ENCODE measurements at places on chromosomes 6 and 20.

DNA sequence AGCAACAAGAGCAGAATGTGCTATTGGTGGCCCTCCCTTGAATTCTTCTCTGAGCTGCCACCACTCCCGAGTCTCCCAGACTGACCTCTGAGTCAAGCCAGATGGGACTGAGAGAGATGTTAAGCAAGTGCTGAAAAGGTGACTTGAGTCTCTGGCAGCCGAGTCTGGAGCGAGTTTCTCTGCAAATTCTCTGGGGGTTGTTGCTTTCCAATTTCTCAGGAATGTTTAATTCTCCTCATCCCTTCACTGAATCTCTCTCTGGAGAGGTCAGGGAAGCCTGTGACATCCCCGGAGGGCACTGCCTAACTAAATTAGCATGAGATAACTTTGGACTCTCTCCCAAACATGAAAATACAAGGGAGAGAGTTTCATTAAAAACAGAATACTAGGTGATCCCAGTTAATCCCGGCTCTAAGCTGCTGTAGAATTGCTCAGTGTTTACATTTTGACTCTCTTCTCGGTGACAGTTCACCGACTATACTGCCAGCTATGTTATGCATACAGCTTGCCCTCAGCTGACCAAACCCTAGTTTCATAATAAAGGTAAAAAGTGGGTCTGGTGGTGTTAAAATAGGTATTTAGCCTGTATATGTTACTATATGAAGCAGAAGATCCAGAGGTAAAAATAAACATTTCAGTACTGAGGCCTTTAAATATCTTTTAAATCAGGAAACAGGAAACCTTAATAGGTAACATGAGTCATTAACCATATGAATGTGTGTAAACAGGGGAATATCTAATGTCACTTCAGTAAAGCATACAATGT is 157.9 kb downstream of the FOXC1 start:
- DNase-seq = no peak

- DNase-seq = no peak
These were observed 73.0 kb upstream of the TULP1 start for GRCh38 chr6:35585658-35586057.

DNA sequence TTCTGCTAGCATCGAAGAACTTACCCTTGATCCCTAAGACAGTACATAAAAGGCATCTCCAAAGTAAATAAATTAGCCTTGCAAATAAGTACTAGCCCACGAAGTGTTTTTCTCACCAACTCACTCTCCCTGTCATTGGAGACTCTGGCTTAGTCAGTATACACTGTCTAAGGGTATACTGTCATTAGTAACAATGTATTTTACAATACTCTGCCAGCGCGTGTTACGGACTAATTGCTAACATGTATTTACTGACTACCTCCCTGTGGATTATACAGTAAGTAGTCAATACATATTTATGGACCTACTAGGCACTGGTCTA is 72.1 kb downstream of the NFATC2 start:
- DNase-seq = no peak

DNA sequence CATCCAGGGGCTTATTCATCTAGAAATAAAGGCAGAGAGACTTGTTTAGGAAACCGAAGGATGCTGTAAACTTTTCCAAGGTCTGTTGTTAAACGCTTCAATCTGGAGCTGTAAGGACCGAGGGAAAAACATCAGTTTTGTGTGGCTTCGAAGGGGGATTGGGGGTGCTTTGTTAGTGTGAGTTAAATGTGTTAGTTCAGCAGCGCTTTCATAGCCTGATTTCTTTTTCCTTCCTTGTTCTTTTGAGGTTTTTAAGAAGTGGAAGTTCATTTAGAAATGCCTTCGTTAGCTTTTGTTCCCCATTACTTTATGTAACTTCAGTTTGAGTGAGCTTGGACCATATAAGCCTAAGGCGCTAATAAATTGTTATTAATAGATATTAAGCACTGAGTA is 1.5 kb downstream of the ANKS1A start:
- no peak for DNase-seq

- no peak for DNase-seq
These were observed 56.2 kb upstream of the EPB41L1 start for GRCh38 chr20:36098364-36098763.

- peak; percentile 36 for DNase-seq
These were observed 89.8 kb upstream of the PAX1 start for GRCh38 chr20:21615617-21616080.

DNA sequence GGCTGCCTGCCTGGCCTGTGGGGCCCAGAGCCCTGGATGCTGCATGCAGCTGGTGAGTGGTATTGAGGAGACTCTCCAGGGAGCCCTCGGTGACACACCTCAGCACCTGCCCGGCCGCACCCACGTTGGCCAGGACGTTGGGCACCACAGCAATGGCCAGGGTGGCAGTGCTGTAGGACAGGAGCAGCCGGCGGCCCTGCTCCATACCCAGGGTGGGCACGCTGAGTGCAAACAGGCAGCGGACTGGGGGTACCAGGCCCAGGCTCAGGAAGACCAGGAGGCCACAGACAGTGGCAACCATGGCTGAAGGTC is 4.7 kb downstream of the OCSTAMP start:
- DNase-seq = no peak

- peak; percentile 34 for DNase-seq
These were observed 52.0 kb upstream of the MTHFD1L start for GRCh38 chr6:150813319-150813992.

- DNase-seq = no peak
These were observed 37.1 kb upstream of the PROKR2 start for GRCh38 chr20:5353624-5354496.

GRCh38 chr20:35215066-35215956 is 11.2 kb upstream of the MMP24 start:
- DNase-seq = no peak

DNA sequence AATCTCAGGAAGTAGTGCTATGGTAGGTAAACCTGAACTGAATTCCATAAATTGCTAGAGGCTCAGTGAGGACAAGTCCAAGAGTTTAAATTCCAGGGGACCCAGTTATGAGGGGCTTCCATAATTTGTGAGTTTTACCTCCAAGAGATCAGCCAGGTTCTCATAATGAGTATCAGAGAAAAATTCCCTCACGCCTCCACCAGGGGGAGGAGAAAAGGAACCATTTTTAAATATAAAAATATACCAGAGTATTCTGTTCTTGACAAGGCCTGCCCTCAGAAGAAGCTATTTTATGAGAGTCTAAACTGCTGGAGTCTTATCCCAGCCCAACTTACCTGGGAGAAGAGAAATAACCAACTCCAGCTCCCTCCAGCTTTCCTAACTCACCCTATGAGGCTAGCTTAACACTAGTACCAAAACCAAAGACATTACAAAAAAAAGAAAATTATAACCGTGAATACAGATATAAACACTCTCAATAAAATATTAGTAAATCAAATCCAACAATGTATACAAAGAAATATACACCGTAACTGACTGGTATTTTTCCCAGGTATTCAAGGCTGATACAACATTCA is 158.7 kb downstream of the TFAP2A start:
- no peak for DNase-seq

DNA sequence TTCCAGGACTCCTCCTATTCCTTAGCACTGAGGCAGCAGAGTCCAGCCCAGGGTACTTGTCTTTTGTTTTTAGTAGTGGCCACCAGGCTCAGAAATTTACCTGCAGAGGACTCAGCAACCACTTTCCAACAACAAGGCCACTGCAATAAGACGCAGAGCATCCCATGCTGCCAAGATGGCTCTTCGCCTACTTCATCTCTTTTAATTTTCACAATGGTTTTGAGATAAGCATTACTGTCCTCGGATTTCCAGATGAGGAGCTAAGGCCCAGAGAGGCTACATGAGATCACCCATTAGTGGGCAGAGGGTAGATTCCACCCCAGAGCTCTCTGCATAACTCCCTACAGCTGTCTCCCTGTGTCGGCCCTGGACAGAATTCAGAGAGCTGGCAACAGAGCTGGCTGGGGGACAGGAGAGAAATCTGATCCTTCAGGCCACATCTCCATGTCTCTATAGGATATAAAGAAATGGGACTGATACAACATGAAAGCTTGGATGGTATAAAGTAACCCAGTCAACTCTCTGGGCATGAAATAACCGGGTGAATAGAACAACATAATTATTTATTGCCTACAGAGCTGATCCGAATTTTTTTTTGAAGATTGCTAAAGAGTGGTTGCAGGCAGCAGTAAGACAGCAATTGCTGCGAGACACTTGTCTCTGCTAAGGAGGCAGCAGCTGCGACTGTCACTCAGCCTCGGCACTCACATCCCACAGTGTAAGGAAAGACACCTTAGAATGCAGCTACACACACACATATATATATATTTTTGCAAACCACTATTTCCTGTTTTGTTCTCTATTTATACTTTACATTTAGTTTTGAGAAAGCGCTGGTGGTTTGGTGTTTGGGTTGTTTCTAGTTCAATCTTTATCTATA is 37.2 kb downstream of the SCML4 start:
- DNase-seq = no peak

- DNase-seq = no peak
These were observed 107.9 kb upstream of the ECI2 start for GRCh38 chr6:4243237-4243636.

GRCh38 chr6:52664991-52665686 is 5.8 kb upstream of the TMEM14A start:
- no peak for DNase-seq

DNA sequence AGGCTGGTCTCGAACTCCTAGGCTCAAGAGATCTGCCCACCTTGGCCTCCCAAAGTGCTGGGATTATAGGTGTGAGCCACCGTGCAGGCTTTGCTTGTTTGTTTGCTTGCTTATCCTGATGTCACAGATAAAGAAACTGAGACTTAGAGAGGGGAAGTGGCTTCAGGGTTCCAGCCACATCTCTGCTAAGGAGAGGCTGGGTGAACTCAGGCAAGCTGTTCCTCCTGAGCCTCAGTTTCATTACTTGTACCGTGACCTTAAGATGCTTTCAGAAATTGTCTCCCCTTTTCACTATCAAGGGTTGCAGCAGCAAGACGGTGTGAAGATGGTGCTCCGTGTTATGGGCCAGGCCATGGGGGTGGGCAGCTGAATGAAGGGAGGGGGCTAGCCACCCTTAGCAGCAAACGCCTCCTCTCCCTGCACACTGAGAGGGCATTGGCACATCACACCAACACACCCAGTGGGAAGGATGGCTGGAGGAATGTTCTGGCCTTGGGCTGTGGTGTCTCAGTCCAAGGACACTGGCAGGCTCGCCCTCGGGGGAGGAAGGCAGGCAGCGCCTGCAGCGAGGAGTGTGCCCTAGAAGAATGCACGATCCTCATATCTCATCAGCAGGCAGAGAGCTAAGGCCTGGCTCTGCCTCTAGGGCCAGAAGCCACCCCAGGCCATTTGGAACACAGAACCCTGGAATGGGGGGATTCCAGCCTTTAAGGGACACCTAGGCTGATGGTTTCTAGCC is 48.2 kb upstream of the TLDC2 start:
- DNase-seq = no peak

- DNase-seq = peak; percentile 79
These were observed at the start of gene MTHFD1L for GRCh38 chr6:150865406-150866146. Gene MTHFD1L (plus strand): TSS chr6:150865702. CDS start chr6:150865823, 121 bp downstream.

GRCh38 chr6:39100358-39100757 is 14.6 kb downstream of the SAYSD1 start:
- peak; percentile 58 for DNase-seq

- DNase-seq = no peak
These were observed 584.2 kb downstream of the CD109 start for GRCh38 chr6:74280130-74280692.

- DNase-seq = no peak
These were observed 308.3 kb upstream of the IRAK1BP1 start for GRCh38 chr6:78559056-78559455.

DNA sequence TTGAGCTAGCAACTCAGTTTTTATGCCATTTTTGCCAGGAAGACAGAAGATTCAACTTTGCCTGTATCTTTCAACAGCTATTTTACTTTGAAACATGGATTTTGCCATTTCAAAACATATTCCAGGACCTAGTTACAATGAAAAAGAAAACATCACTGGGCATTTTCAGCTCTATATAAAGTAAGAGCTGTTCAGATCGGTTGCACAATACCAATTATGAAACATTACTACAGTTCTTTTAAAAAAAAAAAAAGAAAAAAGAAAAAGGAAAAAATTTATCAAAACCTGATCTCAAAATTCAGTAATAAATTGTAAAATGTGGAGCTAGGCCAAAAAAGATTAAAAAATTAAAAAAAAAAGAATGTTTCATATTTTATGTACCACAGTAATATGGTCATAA is 15.6 kb downstream of the BCLAF1 start:
- DNase-seq = no peak

GRCh38 chr6:152673236-152673635 is 24.5 kb upstream of the MYCT1 start:
- DNase-seq = no peak

DNA sequence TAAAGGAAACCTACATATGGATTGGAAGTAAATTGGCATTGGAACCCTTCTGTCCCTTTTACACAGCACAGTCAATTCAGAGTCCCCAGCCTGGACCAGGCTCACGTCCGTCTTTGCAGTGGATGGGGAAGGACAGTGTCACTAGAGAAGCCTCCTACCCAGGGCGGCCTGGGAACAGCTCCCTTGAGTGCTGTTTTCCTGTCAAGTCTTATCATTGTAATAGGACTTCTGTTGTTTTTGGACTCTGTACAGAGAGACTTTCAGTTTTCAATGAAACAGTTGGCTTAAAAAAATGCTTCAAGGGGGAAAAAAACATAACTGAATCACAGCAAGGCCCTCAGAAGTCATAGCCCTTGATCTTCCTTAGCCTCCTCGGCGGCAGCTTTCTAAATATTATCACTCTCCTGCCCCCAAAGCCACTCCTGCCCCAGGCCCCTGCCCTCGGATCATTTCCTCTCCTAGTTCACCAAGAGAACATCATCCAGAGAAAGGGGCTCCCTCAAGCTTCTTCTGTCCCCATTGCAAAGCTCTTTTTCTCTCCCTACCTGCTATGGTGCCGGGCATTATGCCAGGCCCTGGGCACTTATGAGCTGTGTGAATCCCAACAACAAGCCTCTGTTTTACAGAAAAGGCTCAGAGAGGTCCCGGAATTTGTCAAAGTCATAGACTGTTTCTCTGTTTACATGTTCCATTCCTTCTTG is 37.8 kb upstream of the CNKSR3 start:
- DNase-seq = no peak

DNA sequence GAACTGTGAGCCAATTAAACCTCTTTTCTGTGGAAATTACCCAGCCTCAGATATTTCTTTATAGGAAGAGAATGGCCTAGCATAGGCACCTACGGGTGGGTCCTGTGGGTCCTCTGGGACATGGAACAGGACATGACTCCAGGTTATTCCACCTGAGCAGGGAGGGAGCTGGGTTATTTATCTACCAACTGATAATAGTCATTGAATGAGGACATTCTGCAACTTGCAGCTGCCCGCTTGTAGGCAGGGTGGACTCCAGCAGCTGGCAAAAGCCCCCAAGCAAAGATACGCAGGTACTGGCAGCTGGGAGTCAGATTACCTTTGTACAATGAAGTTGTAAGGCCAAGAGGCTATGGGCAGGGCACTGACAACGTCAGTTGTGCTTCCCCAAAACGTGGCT is 1.4 kb upstream of the BANF2 start:
- DNase-seq = no peak
